ENCODE measurements at places on chromosomes 4 and X.

GRCh38 chrX:144916785-144917184 lies 330.5 kb upstream of the SPANXN1 start:
- DNase-seq, result no peak

- DNase-seq, result no peak
These were observed 203.2 kb upstream of the FGF13 start for GRCh38 chrX:138914767-138915166.

GRCh38 chr4:172142281-172142741 lies 329.1 kb downstream of the GALNTL6 start:
- DNase-seq, result no peak

- DNase-seq, result peak; percentile 2
These were observed 152.6 kb downstream of the MAGEB17 start for GRCh38 chrX:16319929-16320328.

DNA sequence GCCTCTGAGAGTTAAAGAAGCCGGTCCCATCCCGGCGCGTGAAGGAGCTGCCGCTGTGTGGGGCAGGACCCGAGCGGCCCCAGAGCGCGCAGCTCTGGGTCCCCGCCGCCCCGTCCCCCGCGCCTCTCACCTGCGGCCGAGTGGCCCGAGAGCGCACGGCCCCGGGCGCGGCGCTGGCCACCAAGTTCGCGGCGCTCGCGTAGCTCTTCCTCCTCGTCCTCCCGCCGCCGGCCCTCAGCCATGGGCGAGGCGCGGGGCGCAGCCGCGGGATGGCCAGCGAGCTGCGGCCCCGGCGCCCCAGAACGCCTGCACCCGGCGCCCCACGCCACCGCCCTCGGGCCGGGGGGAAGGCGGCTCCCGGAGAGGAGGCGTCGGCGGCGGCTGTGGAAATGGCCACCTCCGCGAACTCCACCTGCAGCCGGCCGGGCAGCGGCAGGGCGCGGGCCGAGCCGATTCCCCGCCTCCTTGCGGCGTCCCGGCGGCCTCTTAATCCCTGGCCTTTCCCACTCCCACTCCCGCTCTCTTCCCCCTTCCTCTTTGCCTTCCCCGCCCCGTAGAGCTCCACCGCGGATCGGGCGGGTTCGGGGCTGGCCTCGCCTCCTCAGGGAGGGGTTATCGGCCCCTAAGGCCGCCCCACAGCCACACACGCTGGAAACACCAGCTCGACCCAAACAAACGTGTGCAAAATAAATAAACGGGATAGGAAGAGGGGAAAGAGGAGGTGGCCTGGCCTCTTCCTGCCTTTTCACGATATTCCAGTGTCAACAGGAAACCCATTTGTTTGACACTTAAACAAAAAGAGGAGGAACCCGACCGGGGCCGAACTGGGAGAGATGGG lies at the start of gene SH3D19:
TSS of gene SH3D19 (minus strand) at position 495 of the 838 bp plus-strand sequence. CDS start at position 242, 253 bp downstream.
- peak; percentile 51 for DNase-seq

- no peak for DNase-seq
These were observed 48.5 kb downstream of the MRPL1 start for GRCh38 chr4:77911091-77911490.

DNA sequence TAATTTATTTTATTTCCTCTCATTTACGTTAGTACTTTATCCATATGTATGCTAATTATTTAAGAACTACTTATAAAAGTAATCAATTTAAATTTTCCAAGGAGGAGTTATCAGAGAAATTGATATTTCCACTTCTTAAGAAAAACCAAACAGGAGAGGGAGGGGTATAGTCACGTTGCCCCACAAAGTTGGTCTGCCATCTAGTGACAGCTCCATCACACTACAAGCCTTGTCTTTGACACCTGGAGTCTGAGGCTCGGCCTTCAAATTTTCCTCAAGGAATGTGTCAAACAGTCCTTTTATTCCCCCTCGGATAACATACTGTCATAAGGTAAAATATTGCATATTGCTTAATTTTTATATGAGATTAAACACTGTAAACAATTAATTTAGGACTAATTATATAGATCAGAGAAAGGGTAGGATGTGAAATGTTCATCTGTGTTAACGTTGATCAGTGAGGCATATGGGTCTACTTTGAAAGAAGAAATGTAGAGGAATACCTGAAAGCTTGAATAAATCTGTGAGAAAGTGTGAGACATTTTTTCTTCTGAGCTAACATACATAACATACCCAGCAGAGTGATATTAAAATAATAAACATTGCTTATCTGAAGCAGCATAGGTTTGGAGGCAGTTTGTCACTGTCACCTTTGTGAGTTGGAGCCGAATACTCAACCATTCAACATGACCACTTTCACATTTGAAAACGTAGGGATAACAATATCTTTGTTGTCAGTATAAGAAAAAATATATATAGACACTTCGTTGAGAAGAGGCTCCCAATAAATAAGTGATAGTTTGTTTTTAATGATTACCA lies 114.4 kb downstream of the GLRA3 start:
- DNase-seq, result peak; percentile 18

GRCh38 chrX:67953658-67954057 lies 409.8 kb downstream of the AR start:
- no peak for DNase-seq

- no peak for DNase-seq
These were observed 66.2 kb downstream of the AGA start for GRCh38 chr4:177376024-177376423.

- no peak for DNase-seq
These were observed 50.9 kb upstream of the BCOR start for GRCh38 chrX:40148385-40149285.

GRCh38 chr4:145531223-145531622 lies 49.6 kb downstream of the SMAD1 start:
- DNase-seq, result no peak

DNA sequence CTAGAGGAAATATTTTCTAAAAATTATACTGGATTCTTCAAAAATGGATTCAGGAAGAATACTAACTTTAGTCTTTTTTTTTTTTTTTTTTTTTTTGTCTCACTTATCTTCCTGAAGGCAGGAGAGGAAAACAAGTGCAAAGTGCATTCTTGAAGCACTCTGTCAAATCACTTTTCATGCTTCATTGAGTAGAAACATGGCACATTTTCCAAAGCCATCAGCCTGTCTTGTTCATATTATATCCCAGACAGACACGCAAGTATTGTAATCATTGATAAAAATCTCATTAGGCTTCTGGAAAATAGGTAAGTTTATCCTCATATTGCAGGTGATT lies 1.2 kb downstream of the BBS12 start:
- no peak for DNase-seq

DNA sequence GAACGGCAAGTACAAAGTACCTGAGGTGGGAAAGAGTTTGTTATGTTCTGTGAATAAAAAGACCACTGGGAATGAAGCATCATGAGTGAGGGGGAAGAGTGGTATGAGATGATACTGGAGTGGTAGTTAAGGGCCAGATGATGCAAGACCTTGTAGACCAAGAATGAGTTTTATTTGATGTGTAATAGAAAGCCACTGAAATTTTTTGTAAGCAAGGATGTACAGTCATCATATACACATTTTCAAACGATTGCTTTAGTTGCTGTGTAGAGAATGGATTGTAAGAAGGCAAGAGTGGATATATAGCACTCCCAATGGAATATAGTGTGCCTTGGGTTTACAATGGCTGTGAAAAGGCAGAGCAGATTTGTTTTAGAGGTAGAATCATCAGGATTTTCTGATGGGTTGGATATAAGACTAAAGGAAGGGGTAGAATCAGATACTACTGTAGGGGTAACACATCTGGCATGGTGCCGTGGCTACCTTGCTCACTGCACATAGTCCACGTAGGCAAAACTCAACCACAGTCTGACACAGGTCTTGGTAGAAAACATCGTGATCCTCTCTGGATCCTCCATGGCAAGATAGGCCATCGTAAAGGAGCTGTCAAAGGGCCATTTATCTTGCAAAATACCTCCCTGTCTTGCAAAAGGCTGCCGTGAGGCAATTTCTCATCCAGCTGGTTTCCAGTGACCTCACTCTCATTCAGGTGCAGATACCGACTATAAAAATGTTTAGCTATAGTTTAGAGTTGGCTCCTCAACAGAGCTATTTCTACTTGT lies 14.9 kb downstream of the TIFA start:
- no peak for DNase-seq

DNA sequence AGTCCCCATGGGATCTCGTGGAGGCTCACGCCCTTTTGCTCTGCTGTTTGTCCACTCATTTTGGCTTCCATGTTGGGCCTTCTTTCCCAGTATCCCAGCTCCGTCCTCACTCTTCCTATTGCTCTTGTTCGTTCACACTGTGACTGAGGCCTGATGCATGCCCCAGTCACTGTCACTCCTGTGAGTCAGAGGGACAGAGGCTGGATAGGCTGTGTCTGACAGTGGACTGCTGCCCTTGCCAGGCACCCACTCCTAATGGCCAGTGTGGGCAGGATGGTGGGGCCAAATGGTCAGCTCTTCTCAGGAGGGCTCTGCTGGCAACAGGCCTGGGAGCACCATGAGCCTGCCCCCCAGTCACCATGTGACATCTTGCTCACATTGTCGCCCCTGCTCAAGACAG lies 40.0 kb downstream of the HADH start:
- DNase-seq, result peak; percentile 22

- no peak for DNase-seq
These were observed 13.2 kb downstream of the ELF2 start for GRCh38 chr4:139163806-139164206.

DNA sequence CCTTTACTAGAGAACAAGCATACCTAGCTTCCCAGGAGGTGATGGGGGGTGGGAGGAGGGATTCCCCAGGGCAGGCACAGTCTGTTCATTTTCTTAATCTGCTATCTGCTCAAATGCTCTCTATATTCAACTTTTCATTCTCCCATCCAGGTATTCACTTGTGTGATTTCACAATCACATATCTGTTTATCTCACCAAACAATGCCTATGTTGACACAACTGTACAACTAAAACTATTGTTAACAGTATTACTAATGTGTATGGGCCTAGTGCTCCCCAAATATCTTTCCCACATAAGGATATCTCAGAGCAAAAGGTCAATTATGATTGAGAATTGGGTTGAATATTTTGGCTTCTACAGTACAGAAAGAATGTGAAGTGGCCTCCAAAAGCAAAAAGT lies 210.8 kb downstream of the IQCM start:
- no peak for DNase-seq

DNA sequence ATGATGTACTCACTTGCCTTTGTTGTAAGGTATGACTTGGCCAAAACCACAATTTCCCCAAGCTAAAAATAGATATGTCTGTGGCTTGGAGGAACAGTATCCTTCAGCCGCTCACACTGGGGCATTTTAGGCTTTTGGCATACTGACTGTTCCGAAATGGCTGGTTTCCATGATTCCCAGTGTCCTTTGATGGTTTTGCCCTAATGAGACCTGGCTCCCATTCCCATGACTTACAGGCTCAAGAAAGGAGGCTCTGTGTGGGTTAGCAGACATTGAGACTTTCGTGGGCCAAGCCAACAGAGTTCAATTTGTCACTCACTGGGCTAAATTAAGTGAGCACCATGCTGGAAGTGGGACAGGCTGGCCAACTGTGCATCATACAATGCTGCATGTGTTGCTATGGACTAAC lies 150.6 kb downstream of the CEP135 start:
- no peak for DNase-seq

- DNase-seq, result no peak
These were observed 631.5 kb downstream of the PCDH7 start for GRCh38 chr4:31351695-31352094.

DNA sequence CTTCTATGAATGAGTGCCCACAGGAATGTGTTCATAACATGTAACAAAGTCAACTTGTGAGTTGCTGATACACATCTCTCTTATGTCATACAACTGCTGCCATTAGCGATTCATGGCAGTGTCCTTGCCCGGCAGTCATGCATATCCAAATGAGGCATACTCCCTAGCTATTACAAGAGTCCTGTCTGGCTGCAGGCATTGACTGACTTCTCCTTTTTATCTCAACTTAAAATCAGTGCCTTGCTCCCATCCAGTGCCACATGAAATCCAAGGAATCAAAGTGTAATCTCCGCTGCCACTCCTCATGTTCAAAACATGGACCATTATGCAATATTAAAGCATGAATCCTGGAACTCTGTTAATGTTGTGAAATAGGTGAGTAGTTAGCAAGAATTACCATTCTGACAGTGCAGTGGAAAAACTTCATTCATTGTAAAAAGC lies 348.9 kb upstream of the FTHL17 start:
- no peak for DNase-seq

DNA sequence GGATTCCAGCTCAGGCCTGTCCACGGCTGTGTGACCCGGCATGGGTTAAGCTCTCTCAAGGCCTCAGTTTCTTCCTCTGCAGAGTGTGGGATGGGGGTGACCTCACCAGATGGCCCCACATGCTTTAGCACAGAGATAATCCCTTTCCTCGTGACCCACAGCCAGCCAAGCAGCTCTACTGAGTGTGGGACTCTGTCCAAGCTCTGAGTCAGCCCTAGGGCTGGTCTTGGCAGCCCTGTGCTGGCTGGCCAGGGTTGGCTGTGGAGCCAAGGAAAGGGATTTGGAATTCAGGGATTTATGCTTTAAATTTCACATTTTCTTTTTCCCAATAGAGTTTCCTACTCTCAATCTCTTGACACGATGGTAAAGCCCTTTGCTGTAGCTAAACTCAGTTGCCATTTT lies 19.7 kb upstream of the SPON2 start:
- DNase-seq, result peak; percentile 98

DNA sequence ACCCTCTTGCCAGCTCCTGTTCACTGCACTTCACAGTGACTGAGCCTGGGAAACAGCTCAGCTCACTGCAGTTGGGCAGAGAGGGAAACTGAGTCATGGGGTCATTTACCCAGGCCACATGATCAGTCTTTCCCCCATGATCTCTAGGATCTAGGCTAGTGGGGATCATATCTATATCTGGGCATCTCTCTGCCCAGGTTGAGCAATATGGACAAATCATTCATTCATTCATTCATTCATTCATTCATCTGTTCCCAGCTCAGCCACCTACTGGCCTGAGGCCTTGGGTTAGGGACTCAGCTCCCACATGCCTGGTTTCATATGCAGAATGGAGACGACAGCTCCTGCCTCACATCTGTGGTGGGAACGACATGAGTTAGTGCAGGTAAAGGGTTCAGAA lies 45.3 kb upstream of the HMX1 start:
- peak; percentile 1 for DNase-seq

- DNase-seq, result peak; percentile 64
These were observed 32.4 kb upstream of the RBPJ start for GRCh38 chr4:26288355-26288909.

- DNase-seq, result no peak
These were observed 87.5 kb downstream of the EVC start for GRCh38 chr4:5798462-5798861.

DNA sequence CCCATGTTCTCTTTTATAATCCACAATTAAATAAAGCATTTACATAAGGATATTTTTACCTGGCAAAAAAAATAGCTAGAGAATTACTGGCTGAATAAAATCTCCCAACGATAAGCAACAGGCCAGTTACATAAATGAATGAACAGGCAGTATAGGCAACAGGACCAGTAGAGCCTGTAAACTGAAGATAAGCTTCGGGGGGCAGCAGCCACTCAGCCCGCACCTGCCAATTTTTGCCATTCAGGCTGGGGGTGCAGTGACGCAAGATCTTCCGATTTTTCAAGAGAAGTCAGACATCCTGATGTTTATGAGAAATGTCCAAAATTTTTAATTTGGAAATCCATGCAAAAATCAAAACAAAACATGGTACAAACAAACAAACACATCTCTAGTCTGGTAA lies 49.0 kb upstream of the CDKN2AIP start:
- no peak for DNase-seq

Data from hepatic stellate cell (primary cell).